ENCODE measurements at places on chromosomes 7 and 10.

DNA sequence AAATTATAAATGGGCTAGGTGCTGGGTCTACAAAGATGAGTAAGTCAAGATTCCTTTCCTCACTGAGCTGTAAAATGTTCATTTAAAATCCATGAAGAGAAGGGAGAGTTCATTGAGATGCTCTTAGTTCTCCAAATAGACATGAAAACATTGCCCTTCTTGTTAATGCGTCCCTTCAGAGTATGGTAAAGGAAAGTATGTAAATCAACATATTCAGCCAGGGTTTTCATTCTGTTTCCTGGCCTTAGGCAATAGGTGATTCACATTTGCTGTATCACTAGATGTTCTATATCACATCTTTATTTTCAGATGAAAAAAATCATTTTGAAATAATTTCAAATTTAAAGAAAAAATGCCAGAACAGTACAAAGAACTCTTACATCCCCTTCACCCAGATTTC is 5.4 kb downstream of the ANKIB1 start:
- no peak for DNase-seq

GRCh38 chr10:44628921-44629320 is 244.0 kb upstream of the CXCL12 start:
- DNase-seq: no peak

DNA sequence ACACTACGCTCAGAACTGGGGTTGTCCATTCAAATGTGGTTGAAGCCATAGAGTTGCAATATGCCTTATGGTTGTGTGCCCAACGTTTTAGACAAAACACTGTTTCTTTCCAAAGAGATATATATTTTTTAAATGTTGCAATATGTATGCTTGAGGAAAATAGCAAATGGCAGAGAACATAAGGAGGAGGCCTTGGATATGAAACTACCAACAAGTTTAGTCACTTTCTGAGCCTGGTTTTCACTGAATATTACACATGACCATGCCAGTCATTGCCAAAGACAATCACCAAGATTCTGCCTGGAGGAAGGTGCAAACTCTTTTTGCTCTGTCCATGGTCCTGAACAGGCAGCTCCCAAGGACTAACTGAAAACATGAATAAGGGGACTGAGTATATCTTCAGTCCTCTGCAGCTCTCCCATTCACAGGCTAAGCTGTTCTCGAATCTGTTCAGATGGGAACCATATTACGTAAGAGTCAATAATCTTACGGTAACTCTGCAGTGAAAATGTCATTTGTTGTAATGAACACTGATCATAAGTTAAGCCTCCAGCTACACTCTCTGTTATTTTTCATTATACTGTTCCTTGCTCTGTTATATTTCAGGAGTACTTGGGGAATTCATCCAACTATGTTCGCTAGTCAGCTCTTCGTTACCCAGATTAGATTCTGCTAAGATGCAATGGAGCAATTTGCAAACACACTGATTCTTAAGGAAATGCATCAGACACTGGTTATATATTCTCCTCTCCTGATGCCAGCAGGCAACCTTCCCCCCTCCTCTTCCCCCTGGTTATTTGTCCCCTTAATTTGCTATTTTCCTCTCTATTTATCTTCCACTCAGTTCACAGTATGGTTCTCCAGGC is 90.7 kb upstream of the C1QL3 start:
- no peak for DNase-seq

DNA sequence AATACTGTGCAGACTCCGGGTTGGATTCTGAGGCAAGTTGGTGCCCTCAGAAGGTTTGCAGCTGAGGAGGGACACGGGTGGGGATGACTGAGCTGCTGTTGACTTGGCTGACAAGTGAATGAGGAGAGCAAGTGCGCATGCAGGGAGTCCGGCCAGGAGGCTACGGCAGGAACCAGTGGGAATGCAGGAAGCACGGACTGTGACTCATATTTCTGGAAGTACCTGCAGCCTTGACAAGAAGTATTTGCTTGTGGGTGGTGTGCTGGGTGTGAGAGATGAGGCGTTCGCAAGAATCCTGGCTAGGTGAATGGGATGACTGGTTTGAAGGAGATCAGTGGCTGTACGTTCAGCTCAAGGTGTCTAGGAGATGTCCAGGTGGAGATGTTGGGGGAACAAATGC is 30.8 kb upstream of the FXYD4 start:
- no peak for DNase-seq

DNA sequence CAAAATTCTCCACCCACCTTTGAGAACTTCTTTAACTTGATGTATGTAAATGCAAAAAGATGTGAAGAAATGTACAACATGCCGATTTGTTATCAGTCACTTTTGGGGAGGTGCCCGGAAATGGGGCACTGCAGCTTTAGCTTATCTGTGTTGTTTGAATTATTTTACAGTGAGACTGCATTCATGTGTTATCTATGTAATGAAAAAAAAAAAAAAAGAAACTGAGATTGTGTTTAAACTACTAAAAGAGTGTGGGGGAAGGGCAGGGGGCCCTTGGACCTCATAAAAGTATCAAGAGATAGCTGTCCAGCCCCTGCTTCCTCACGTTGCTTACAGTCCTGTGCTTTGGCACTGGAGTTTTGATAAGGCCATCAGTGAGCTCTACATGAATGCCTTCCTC is 259.4 kb downstream of the STK31 start:
- no peak for DNase-seq

GRCh38 chr7:80659120-80660055 is 20.9 kb downstream of the CD36 start:
- DNase-seq: no peak

DNA sequence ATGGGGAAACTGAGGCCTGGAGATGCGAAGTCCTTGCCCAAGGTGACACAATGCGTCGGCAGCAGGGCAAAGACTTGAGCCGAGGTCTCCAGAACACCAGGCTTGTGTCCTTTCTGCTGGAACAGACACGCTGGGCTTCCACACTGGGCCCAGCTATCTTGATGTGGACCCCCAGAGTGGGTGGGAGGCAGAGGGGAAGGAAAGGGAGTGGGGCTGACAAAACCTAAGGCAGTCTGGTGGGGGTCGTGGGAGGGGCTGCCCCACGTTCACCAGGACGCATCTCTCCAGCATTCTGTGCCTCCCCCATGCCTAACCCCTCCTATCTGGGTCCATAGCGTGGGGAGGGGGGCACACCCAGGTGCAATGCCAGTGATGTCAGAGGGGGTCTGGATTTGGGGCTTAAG is 38.1 kb downstream of the PPIF start:
- DNase-seq: no peak

- DNase-seq: no peak
Measured at GRCh38 chr7:72078301-72078700, 333.8 kb downstream of the CALN1 start.

GRCh38 chr10:48279081-48279751 is 4.7 kb upstream of the FRMPD2 start:
- no peak for DNase-seq

DNA sequence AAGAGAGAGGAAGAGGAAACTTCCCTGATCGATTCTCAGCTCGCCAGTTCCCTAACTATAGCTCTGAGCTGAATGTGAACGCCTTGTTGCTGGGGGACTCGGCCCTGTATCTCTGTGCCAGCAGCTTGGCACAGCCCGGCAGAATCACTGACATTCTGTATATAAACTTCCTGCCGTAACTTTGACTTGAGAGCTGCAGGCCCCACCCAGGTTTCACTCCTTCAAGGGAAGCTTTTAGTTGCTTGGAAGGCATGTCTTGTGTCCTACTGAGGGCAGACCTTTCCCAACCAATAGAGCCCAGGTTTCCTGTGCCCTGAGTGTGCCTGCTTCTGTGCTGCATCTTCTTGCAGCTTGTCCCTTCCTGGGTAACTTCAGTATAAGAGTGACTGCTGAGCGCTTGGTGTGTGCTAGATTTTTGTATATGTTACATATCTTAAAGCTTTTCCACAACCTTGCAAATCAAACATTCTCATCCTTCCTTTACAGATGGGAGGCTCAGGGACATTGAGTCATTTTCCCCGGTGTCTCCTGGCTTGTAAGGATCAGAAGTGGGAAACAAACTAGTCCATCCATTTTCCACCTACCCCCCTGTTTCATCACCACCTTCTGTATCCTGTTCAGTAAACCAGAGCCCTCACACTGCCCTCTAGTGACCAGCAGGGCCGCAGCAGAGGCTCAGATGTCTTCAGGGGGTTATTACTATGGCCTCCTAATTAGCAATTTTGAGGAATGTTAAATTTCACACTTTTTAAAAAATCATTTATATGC is 225.2 kb upstream of the PRSS58 start:
- peak; percentile 69 for DNase-seq

DNA sequence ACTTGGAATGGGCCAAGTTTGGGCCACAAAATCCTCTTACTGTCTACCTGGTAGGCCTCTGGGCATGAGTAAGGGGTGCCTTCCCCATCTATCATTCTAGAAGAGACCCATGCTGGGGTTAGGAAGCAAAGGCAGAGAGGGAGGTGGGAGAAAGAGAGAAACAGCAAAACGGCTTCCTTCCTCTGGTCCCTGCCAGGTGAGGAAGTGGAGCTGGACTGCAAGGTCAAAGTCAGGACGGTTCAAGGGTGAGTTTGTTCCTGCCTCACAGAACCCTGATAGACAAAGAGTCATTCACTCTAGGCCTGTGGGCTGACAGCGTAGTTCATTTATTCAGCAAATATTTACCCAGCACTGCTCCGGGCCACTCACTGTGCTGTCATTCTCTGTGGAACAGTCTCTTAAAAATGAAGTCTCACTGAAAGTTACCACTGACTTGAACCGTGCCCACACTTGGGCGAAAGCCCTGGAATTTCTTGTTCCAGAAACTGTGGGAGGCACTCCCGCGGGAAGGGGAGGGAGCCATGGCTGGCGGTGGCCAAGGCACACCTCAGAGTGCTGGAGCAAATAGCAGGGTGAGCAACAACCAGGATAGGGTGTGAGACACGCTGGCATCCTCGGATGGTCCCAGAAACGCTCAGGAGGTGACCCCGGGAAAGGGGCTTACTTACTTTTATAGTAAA is 26.2 kb upstream of the ECHDC3 start:
- no peak for DNase-seq

- DNase-seq: no peak
Measured at GRCh38 chr10:69278446-69278963, at the start of gene HK1. Gene HK1, plus strand, starts transcription at chr10:69278496.

GRCh38 chr10:13961097-13961496 is 369.6 kb downstream of the FRMD4A start:
- no peak for DNase-seq

DNA sequence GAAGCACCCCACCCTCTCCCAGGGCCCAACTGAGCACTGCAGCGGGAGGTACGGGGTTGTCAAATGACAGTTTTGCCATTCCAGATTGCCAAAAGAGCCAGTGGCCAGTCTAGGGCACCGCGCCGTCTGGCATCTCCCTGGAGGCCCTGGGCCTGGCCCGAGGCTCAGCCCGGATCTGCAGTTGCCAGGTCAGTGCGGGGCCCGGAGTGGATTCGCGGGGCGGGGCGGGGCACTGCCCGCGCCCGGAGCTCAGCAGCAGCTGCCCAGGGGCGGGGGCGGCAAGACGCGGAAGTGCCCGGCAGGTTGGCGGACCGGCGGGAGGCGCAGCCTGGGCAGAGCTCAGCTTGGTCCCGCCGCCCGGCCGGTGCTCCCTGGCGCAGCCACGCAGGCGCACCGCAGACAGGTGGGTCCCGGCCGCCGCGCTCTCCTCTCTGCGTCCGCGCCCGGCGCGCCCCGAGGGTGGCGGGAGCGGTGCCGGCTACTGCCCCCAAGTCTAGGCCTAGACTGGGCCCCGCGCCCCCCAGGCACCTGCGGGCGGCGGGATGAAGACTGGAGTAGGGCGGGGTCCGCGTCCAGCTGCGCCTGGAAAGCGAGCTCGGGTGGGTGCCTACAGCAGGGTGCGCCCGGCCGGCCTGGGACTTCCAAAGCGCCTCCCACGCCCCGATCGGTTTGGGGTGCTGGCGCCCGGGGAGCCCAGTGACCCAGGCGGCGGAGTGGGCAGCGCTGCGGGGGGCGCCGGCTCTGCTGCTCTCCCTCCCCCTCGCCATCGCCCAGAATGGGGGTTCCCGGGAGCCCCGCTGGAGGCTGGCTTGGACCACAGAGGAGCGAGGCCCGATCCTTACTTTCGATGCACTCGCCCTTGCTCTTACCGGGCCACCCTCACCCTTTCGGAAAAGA is at the start of gene IRF5:
Gene IRF5 (plus strand): TSS at position 281 of the 897 bp plus-strand sequence. CDS start 4,155 bp downstream, outside the sequence.
- no peak for DNase-seq

DNA sequence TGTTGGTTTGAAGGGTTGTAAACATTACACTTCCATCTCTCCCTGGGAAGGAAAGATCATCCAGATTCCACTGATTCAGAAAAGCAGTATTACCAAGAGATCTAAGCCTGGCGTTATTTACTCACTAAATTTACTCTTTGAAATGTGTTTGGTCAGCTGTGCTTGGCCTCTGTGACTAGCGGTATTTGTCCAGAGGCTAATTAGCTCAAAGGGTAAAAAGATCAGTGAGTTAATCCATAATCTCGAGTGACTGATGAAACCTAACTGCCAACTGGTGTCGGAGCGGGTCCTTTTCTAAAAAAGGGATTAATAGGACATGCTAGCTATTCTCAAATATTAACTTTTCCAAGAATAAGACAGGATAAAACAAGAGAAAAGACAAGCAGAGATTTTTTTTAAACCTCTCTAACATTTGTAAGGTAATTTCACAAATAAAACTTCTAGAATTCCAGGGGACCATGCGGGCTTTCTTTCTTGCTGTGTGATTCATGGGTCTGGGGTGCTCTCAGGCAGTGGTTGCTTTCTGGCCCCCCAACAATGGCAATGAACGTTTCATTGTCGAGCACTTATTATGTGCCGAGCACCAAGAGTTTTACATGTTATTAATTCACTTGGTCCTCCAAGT is 247.3 kb upstream of the AOAH start:
- DNase-seq: no peak

GRCh38 chr10:84562592-84562991 is 234.2 kb downstream of the CCSER2 start:
- no peak for DNase-seq

GRCh38 chr10:48465860-48466521 is 138.9 kb downstream of the ARHGAP22 start:
- peak; percentile 55 for DNase-seq

- DNase-seq: no peak
Measured at GRCh38 chr7:8152489-8153192, 109.3 kb downstream of the ICA1 start.

GRCh38 chr10:19451356-19451755 is 364.9 kb upstream of the PLXDC2 start:
- no peak for DNase-seq

DNA sequence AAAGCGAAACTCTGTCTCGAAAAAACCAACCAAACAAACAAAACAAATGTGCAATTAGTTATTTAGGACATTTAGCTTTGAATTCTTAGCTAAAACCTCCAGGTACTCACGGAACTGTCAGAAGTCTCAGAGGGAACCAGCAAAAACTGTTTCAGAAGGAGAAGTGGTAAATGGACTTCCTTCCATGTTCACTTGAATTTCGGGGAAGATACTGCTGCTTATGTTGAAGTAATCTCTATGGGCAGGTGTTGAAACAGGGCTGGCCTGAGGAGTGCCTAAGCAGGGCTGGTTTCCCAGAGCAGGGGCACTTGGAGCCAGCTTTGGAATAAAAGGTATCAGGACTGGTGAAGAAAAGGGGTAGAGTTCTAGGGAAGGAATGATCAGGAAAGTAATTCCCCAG is 2.4 kb upstream of the EXOC6 start:
- no peak for DNase-seq

- no peak for DNase-seq
Measured at GRCh38 chr7:77651575-77652162, 44.6 kb upstream of the RSBN1L start.

Measured in H1 (cell line).